Suprapubic skin (tissue), 4 donors: ENCODE measurements at places on chromosomes 4 and X. TPM values are rescaled to one million over a fixed set of nuclear protein-coding genes. Genes with fewer than 3 reads are reported as not detected.

Gene HS3ST1
- total RNA-seq, result 2.2 TPM

Gene CENPVL3
- not detected for total RNA-seq

Gene NOX1
- total RNA-seq, result not detected

DNA sequence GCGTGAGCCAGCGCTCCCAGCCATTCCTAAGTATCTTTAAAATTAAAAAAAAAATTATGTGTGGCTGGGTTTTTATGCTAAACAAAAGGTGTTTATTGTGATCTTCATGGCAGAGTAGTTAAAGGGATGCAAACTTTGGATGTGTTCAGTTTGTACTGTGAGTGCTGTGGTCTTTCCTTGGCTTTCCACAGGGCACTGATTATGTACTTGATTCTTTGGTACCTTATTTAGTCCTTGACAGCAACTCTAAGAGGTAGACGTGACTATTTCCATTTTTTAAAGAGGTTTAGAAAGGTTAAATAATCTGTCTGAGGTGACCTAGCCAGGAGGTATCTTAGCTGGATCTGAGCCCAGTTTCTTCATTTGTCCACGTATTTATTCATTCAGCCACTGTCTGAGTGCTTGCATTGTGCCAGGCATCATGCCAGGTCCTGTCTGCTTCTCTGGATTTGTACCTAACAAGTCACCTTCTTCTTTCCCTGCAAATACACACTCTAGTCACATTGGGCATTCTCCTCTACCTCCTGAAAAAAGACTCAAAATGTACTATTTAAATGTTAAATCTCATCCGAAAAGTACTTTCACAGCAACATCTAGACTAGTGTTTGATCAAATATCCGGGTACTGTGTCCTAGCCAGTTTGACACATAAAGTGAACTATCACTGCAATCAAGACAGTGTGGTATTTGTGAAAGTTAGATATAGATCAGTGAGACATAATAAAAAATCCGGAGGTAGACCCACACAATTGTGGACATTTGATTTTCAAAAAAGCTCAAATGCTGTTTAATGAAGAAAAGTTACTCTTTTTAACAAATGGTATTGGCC lies 31.5 kb downstream of the WWC2 start:
- no peaks in the 10 kb centered on the region for H3K36me3 ChIP-seq
- peaks cover 7% of the 10 kb centered on the region for H3K4me1 ChIP-seq
- DNase-seq, result no peak
- no peak overlapping the region for H3K4me3 ChIP-seq

DNA sequence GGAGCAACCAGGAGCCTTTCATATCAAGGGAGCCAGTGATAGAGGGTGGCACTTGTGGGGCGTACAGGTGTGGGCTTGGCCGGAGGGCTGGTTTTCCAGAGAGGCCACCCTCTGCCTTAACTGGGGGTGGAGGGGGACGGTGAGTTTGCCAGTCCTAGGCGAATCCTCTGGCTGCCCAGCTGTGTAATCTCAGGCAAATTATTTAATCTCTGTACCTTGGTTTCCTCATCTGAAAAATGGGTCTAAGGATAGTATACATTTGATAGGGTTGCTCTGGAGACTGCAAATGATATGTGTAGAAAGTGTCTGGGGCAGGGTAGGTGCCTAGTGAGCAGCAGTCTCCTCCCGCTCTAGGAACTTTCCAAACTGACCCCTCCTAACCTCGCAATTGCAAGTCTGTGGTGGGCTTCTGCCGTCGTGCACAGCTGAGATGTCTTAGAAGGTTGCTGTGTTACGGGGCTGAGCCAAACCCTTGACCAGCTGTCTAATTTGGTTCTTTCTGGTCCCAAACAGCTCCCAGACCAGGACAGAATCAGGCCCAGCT lies 3.8 kb upstream of the CXCR3 start:
- H3K27ac ChIP-seq, result no peak overlapping the region
- H3K4me3 ChIP-seq, result no peak overlapping the region
- H3K36me3 ChIP-seq, result no peaks in the 10 kb centered on the region
- H3K4me1 ChIP-seq, result peaks cover 13% of the 10 kb centered on the region
- H3K27me3 ChIP-seq, result no peaks in the 10 kb centered on the region

DNA sequence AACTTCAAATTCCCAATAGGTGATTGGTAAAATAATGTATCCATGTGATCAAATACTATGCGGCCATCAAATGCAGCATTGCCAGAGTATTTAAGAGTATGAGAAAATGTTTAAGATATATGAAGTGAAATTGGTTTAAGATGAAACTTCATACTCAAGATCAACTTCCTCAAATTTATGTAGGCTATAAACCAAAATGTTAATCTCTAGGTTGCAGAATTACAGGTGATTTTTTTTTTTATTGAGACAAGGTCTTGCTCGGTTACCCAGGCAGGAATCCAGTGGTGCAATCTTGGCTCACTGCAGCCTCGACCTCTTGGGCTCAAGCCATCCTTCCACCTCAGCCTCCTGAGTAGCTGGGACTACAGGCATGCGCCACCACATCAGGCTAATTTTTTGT lies 25.3 kb downstream of the ACSL4 start:
- H3K27me3 ChIP-seq, result no peaks in the 10 kb centered on the region
- DNase-seq, result no peak
- no peak overlapping the region for H3K4me3 ChIP-seq
- H3K27ac ChIP-seq, result no peak overlapping the region
- no peaks in the 10 kb centered on the region for H3K36me3 ChIP-seq
